Islet precursor cell (in vitro differentiated cells): ENCODE measurements at places on chromosomes 11 and 22.

- peak; percentile 78 for DNase-seq
These were observed 15.9 kb downstream of the FBLN1 start for GRCh38 chr22:45518580-45518991.

DNA sequence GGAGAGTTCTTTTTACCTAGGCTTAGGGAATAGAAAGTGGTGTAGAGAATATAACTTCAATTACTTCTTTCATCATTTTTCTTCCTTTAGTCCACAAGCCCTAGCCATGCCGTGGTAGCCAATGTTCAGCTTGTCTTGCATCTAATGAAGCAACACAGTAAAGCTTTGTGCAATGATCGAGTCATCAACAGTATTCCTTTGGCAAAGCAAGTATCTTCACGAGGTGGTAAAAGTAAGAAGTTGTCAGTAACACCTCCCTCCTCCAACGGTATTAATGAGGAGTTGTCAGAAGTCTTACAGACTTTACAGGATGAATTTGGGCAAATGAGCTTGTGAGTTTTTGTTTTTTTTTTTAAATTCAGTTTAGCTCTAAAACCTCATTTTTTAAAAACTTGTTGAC is 37.4 kb downstream of the CEP57 start:
- no peak for DNase-seq

- DNase-seq, result no peak
These were observed 33.7 kb downstream of the SHISAL1 start for GRCh38 chr22:44279069-44279360.

DNA sequence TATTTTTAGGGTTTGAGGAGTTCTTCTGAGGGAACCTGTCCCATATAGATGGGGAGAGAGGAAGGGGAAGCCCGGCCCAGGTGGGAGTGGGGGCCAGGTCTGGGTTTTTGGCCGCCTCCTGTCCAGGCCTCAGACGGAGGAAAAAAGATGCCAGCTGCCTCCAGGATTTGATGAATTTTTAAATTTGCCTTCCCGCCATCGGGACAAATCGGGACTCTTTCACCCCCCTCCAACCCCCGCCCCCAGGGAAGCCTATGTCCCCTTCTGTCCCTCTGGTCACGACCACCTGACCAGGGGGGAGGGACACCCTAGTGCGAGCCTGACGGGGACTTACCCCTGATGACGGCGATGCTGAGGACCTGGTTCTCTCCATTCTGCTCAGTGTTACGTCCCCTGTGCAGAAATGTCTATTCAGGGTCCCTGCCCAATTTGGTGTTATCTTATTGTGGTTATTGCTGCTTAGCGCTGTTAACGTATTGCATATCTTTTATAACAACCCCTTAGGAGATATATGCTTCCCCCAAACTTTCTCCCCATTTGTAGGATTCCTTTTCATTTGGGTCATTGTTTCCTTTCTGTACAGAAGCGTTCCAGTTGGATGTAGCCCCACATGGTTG is 115.9 kb upstream of the GRK3 start:
- peak; percentile 55 for DNase-seq

DNA sequence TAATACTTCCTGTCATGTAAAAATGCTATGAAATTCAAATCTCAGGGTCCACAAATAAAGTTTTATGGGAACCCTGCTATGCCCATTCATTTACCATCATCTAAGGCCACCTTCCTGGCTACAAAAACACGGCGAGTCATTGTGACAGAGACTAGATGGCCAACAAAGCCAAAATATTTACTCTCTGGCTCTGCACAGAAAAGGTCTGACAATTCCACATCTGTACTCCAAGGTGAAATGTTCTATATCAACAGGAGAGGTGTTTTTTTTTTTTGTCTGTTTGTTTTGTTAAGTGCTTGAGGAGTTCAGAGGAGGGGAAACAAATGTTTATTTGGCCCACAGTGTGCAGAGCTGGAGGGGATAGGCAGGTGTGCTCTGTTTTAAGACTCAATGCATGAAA is 18.6 kb upstream of the TMA7B start:
- DNase-seq, result no peak

DNA sequence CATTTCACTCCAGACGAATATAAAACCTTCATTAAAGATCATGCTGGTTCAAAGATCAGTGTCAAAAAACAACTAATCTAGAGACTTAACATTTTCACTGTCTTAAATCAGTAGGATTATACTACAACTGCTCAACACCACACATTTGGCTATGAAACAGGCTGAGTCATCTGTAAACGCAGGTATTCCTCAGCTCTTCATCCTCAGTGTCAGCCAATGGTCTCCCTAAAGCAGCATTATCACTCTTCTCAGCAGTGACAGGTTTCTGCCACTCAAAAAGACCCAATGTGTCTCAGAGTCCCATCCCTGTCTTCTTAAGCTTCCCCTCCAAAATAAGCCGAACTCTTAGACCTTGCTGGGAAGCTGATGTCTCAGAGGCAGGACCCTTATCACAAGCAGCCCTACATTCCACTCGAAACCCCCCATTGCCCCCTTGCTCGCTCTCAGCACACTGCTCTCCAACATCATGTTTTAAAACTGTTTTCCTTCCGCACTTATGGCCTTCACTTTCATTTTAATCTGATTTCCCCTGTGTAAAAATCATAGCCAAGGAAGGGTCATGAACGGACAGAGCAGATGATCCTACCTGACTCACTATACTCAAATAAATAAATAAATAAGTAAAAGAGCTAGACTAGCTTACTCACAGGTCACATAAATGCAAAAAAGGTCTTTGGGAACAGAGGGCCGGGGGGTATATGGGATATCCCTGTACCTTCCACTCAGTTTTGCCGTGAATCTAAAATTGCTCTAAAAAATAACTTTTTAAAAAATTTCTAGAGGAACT is 23.0 kb downstream of the CDON start:
- DNase-seq, result no peak
